Ascending aorta (tissue), 2 donors: ENCODE measurements at places on chromosomes 2 and 18. TPM values are rescaled to one million over a fixed set of nuclear protein-coding genes. Genes with fewer than 3 reads are reported as not detected.

DNA sequence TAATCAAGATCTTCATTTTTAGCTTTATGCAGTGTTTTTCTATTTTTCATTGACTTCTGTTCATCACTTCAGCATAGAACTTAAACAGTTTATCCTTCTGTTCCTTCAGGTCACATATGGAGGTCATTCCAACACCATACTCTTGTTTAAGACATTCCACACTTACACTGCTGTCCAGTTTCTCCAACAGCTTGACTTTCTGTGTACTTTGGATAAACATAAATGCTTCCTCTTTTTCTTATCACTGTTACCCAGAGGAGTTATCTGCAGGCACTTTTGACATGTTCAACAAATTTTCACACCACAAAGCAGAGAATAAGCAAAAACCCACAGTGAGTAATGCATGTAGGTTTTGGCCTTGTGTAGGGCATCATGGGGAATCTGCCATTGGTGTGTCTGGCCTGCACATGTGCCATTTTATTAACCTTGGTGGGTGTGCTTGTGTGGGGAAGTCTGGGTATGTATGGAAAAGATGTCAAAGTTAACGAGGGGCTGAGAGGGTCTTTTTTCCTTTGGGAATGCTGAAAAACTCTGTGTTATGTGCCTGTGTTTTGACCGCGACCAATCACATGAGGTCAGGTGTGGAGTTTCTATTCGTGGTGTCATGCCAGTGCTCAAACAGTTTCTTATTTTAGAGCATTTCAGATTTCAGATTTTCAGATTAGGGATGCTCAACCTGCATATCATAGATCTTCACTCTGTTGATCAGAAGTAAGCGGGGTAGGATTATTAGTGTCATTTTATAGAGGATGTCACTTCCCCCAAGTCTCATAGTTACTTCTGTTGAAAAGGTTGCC is 53.9 kb upstream of the ACVR1 start:
- H3K27me3 ChIP-seq: no peaks in the 10 kb centered on the region
- no peaks in the 10 kb centered on the region for H3K36me3 ChIP-seq
- H3K27ac ChIP-seq: no peak overlapping the region

The FBXO41 gene
- total RNA-seq: 5.2 TPM

GRCh38 chr18:49745045-49746014 is 68.0 kb downstream of the ACAA2 start:
- H3K27me3 ChIP-seq: no peaks in the 10 kb centered on the region
- H3K27ac ChIP-seq: no peak overlapping the region
- H3K4me3 ChIP-seq: no peak overlapping the region
- H3K4me1 ChIP-seq: no peaks in the 10 kb centered on the region
- no peaks in the 10 kb centered on the region for H3K36me3 ChIP-seq

GRCh38 chr2:102065675-102066252 is 74.0 kb downstream of the IL1R2 start:
- no peak overlapping the region for H3K4me3 ChIP-seq
- peak overlapping the region; percentile 94 for H3K27ac ChIP-seq
- H3K36me3 ChIP-seq: no peaks in the 10 kb centered on the region
- DNase-seq: no peak
- no peaks in the 10 kb centered on the region for H3K27me3 ChIP-seq

The CRYGD gene
- not detected for total RNA-seq

The LAMA3 gene
- total RNA-seq: 27.2 TPM

DNA sequence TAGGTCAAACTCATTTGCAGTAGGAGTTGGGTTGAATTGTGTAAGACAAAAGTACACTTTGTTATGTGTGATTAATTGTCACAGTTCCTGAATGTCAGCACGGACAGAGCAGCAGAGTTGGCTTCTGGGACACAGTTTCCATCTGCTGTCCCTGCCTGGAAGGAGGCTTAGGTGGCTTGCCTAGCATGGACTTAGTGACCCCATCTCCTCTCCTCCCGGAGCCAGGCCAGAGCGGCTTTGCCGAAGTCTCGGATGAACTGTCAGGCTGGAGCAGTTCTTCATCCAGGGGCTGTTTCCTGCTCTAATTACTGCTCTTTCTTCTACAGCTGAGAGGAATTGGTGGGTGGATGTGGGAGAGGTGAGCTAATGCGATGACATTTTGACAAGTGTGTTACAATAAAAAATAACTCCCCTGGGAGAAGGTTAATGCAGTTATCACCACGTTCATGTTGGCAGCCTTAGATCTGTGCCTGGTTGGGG is 102.0 kb downstream of the SH3RF3 start:
- no peaks in the 10 kb centered on the region for H3K36me3 ChIP-seq
- H3K4me1 ChIP-seq: peaks cover 4% of the 10 kb centered on the region
- no peak overlapping the region for H3K4me3 ChIP-seq
- peak overlapping the region; percentile 13 for H3K27ac ChIP-seq

DNA sequence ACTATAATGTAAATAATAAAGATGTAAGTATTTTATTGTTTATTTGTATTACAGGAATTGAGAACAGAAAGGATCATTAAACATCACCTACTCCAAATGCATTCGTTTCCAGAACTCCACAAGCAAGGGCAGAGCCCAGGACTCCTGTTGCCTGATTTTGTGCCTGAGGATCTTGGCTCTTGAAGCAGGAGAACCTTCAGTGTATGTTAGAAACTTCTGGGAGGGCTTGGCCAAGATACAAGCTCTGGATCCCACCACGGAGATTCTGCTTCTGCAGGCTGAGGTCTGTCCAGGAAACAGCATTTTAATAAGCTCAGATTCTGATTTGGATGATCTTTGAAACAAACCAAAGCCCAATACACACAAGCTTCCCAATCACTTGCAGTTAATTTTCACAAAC is 142.4 kb upstream of the SOX11 start:
- no peak overlapping the region for H3K4me3 ChIP-seq
- H3K4me1 ChIP-seq: no peaks in the 10 kb centered on the region
- H3K27me3 ChIP-seq: no peaks in the 10 kb centered on the region
- no peak for DNase-seq

The DOCK10 gene
- 30.9 TPM for total RNA-seq

GRCh38 chr2:205483095-205483494 is 199.2 kb upstream of the NRP2 start:
- no peaks in the 10 kb centered on the region for H3K4me1 ChIP-seq
- H3K27ac ChIP-seq: no peak overlapping the region
- no peak overlapping the region for H3K4me3 ChIP-seq
- H3K36me3 ChIP-seq: no peaks in the 10 kb centered on the region

The KANSL3 gene
- 56.1 TPM for total RNA-seq

The MROH2A gene
- not detected for total RNA-seq

DNA sequence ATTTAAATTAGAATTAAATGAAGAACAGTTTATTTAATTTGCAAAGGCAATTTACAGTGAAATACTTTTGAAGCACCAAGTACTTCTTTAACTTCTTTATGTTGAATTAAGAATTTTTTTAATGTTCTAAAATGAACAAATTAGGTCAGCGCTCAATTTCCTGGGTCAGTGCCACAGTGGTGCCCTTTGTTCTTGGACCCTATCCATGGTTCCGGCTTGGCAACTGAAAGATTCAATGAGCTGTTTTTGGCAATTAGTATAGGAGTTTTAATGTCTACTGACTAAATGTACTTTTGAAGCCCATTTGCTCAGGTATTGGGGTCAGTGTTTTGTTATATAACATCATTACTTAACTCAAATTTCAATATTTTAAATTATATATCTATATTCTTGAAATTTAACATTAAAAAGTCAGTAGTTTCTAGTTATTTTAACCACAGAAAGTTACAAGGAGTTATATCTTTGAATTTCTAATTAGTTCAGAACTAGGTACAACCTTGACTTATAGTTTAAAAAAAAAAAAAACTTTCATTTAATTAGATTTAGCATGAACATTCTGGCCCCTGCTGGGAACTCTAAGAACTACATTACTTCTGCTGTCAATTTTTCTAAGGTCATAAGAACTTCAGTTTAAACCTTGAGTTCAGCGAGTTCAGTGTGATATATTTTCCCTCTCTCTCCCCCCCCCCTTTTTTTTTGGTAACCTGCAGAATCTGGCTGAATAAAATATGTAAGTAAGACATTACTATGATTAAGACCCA is 7.6 kb upstream of the MSTN start:
- H3K36me3 ChIP-seq: no peaks in the 10 kb centered on the region
- H3K4me3 ChIP-seq: no peak overlapping the region
- no peak overlapping the region for H3K27ac ChIP-seq

- H3K27me3 ChIP-seq: no peaks in the 10 kb centered on the region
- no peak for DNase-seq
Observed at GRCh38 chr2:187689372-187689771, 135.1 kb upstream of the TFPI start.

The GREB1L gene
- 2.2 TPM for total RNA-seq

DNA sequence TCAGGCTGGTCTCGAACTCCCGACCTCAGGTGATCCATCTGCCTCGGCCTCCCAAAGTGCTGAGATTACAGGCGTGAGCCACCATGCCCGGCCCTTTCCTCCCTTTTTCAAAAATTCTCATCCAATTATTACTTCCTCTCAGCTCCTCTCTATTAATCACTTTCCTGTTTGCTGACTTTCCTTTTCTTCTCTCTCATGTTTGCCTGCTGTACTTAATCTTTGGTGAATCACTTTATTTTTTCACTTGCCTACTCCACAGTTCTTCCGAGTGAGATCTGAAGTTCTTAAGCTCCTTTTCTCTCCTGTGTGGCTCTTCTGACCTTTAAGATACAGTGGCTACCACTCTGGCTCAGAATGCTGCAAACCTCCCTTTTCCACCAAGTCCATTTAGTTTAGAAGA is 126.3 kb upstream of the SERTAD2 start:
- H3K4me3 ChIP-seq: no peak overlapping the region
- H3K27me3 ChIP-seq: no peaks in the 10 kb centered on the region

DNA sequence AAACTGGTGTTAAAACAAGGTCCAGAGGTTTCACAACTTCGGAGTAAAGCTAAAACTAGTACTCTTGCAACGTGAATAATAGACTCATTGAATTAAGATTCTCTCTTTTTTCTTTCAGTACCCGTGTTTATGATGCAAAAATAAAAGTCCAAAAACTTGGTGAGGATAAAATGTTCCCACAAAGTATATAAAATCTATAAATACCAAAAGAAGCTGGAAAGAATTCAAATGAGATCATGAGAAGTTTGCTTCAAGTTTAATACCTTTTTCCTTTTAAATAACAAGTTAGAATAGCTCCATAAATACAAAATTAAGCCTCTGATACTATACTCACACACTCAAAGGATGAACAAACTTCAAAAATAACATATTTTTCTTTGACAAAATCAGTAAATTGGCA is 34.0 kb downstream of the METTL4 start:
- no peaks in the 10 kb centered on the region for H3K36me3 ChIP-seq
- no peak overlapping the region for H3K4me3 ChIP-seq
- H3K27ac ChIP-seq: no peak overlapping the region
- no peak for DNase-seq
- no peaks in the 10 kb centered on the region for H3K27me3 ChIP-seq
- no peaks in the 10 kb centered on the region for H3K4me1 ChIP-seq

- H3K36me3 ChIP-seq: no peaks in the 10 kb centered on the region
- no peak overlapping the region for H3K27ac ChIP-seq
- no peaks in the 10 kb centered on the region for H3K4me1 ChIP-seq
Observed at GRCh38 chr18:72652990-72653593, 109.0 kb upstream of the CBLN2 start.

GRCh38 chr18:55110436-55110835 is 151.2 kb upstream of the CCDC68 start:
- H3K4me3 ChIP-seq: no peak overlapping the region
- H3K4me1 ChIP-seq: no peaks in the 10 kb centered on the region
- H3K27me3 ChIP-seq: no peaks in the 10 kb centered on the region
- DNase-seq: no peak

DNA sequence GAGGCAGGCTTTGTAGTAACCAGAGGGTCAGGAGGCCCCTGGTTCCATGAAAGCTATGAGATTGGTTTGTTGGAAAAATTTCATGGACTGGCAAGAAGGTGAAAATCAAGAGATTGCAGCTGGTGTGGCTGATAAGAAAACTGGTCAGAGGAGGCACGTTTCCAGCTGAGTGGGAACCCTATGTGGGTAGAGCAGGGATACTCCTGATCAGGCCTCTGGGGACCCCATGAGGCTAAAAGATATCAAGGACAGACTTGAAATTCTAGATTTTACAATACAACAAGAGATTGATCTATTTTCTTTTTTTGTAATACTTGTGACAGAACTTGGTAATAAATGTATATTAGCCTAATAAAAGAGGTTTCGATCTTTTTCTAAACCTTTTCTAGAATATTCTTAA is 1615.1 kb downstream of the DPP10 start:
- H3K36me3 ChIP-seq: no peaks in the 10 kb centered on the region
- H3K4me3 ChIP-seq: no peak overlapping the region
- no peaks in the 10 kb centered on the region for H3K4me1 ChIP-seq
- no peaks in the 10 kb centered on the region for H3K27me3 ChIP-seq

The MAB21L4 gene
- not detected for total RNA-seq

- peaks cover 5% of the 10 kb centered on the region for H3K4me1 ChIP-seq
- H3K27me3 ChIP-seq: no peaks in the 10 kb centered on the region
- H3K36me3 ChIP-seq: no peaks in the 10 kb centered on the region
- peak overlapping the region; percentile 100 for H3K4me3 ChIP-seq
- no peak for DNase-seq
Observed at GRCh38 chr2:232549655-232550353, 553 bp downstream of the TIGD1 start.

DNA sequence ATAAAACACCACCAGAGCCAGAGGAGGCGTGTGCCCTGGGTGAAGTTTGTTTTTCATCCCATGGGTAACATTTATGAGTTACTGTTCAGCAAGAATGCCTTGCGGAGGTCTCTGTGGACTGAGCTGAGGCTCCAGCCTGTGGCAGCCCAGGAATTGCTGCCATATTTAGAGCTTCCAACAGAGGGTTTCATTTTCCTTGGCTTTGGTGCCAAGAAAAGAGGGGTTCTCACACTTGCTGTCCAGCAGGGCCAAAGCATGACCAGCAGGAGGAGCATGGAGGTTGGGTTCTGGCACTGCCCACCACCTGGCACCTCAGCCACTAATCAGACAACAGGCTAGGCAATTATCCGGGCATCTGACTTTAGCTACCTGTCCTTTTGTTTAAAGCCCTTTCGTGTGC is 36.7 kb downstream of the EPAS1 start:
- H3K4me3 ChIP-seq: peak overlapping the region; percentile 55
- peaks cover 83% of the 10 kb centered on the region for H3K4me1 ChIP-seq
- H3K36me3 ChIP-seq: no peaks in the 10 kb centered on the region
- DNase-seq: no peak
- H3K27ac ChIP-seq: peak overlapping the region; percentile 86
- H3K27me3 ChIP-seq: no peaks in the 10 kb centered on the region

DNA sequence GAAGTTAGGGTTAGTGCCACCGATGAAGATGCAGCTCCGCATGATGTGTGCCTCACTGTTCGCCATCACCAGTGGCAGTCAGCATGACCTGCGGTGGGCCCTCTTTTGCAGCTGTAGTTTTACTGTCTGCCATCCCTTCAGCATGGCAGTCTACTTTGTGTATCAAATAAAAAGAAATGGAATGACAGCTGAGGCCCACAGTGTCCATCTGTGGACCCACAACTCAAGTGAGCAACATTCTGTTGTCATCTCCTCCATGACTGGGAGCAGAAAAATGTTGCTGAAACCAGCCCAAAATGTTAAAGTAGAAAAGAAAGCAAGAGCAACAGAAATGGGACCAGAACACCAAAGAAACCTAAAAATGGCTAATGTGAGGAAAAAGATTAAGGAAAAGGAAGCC is 128.7 kb downstream of the MEP1B start:
- no peaks in the 10 kb centered on the region for H3K36me3 ChIP-seq
- H3K27me3 ChIP-seq: no peaks in the 10 kb centered on the region
- peaks cover 21% of the 10 kb centered on the region for H3K4me1 ChIP-seq
- no peak for DNase-seq
- no peak overlapping the region for H3K4me3 ChIP-seq
- H3K27ac ChIP-seq: no peak overlapping the region
